Iris pigment epithelial cell (primary cell): ENCODE measurements at places on chromosomes 16 and 17.

GRCh38 chr17:8108972-8109660, 9.2 kb downstream of the ALOXE3 start:
- no peak for DNase-seq

DNA sequence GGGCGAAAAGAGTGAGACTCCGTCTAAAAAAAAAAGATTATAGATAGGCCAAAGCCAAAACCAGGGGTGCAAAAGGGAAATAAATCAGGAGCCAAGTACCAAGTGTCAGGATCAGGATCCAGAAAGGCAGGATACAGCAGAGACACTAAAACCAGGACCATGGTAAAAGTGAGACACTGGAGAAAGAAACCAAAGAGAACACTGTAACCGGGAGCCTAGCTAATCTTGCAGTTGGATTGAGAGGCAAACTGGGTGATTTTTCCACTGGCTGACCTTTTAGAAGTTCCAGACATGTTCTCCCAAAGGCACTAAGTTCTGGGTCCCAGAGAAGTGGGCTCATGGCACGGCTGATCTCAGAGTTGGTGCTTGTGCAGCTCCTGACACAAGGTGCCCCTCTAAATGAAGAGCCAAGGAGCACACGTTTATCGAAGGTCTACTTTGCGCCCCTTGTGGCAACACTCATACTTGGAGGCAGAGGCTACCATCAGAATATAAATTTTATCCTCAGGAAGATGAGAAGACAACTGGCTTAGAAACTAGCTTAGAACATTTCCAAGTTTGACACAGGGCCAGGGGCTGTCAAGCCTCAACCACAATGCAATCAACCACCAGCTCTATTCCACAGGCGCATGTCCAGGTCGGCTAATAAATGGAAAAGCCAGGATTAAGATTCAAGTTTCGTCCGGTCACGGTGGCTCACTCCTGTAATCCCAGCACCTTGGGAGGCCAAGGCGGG, 27.5 kb upstream of the HELZ start:
- DNase-seq, result no peak

DNA sequence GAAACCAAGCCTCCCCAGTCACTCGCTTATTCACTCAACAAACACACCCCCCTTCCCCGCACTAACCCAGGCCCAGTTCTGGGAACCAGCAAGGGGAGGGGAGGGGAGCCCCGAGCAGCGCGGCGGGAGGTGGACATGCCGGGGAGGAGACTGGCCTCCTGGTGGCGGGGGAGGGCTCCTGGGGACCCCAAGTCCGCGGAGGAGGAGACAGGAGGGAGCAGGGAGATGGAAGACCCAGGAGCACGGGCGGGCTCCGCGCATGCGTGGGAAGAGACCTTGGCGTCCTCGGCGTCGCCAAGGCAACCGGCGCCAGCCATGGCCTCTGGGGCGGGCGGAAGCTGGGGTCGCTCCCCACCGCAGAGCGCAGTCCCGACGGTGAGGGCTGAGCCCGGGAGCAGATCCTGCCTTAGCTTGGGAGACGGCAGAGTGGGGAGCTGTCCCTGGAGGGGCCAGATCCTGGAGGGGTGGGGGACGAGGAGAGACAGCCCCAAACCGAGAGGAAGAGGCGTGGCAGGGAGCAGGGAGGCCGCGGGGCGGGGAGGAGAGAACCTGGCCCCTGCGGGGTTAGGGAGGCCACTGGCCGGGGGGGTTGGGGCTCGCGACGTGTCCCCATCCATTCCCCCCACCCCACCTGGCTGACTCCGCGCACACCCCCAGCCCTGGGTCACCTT, at the start of gene PRR29:
PRR29 (plus strand) TSS at position 302 of the 671 bp plus-strand sequence; CDS start at position 316, 14 bp downstream.
- DNase-seq, result peak; percentile 31

- no peak for DNase-seq
These were observed 40.0 kb upstream of the CCR7 start for GRCh38 chr17:40605306-40605705.

- DNase-seq, result no peak
These were observed 5.6 kb downstream of the RCVRN start for GRCh38 chr17:9899280-9900043.

DNA sequence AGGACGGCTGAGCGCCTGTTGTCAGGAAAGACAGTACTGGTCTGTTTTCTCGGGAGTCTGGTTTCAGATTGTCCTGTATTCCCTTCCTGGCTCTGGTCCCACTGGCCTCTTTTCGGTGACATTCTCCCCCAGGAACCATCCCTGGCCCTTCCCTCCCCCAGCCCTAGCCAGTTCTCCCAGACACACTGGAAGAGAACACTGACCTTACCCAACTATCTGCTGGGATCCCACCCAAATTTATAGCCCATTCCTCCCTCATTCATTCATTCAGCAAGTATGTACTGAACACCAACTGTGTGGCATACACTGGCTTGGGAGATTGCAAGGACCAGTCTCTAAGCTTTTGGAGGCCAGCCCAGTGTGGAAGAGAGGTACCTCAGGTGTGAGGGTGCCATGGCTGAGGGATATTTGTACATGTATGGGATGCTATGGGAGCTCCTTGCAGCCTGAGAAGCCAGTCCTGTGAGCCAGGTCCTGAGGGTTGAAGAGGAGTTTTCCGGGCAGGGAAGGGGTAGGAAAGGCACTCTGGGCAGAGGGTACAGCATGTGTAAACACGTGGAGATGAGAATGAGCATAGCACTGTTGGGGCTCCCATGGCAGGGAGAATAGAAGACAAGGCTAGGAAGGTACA, 5.2 kb downstream of the RND2 start:
- DNase-seq, result no peak

- no peak for DNase-seq
These were observed 1.6 kb upstream of the ADGRG3 start for GRCh38 chr16:57666353-57667047.

GRCh38 chr16:23967775-23968174, 132.0 kb downstream of the PRKCB start:
- no peak for DNase-seq

DNA sequence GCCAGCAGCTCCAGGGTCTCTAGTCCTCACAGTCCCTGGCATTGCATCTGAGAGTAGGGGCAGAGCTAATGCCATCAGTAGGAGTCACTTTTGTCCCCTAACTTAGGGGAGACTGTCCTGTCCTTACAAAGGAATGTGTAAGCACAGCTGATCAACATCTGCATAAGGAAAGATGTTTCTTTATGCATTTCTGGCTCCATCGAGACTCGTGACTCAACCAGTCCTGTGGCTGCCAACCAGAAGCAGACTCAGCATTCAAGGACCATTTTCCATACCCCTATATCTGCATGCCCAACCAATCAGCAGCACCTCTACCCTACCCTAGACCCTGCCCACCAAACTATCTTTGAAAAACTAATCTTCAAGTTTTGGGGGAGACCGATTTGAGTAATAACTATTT, 8.2 kb upstream of the MPP2 start:
- no peak for DNase-seq

GRCh38 chr17:29642171-29642611, 19.5 kb upstream of the CORO6 start:
- DNase-seq, result no peak

DNA sequence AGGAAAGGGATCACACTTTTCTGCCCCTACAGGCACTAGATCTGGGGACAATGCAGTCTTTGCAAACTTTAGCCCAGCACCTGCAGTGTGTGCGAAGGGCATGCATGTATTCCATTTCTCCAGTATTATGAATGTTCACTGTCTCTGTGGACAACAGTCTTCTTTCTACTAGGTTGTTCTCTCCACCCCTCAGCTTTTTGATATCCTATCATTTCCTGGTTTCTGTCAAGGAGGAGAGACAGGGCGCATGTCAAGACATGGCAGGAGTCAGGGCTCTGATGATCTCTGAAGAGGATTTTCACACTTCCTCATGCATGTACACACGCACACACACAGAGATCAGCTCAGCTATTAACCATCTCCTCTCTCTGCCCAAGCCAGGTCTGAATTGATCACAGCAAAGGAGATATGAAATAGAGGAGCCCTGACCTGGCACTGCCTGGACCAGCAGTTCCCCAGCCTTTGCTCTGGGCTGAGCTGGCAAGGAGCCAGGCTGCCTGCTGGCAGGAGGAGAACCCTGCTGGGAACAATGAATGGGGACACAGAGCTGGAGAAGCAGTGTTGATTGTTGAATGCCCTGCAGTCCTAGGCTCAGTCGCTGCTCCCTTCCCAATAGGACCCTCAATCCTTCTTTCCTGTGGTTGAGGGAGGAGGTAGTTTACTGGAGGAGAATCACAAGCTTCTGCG, 2.6 kb downstream of the GPR179 start:
- DNase-seq, result no peak

DNA sequence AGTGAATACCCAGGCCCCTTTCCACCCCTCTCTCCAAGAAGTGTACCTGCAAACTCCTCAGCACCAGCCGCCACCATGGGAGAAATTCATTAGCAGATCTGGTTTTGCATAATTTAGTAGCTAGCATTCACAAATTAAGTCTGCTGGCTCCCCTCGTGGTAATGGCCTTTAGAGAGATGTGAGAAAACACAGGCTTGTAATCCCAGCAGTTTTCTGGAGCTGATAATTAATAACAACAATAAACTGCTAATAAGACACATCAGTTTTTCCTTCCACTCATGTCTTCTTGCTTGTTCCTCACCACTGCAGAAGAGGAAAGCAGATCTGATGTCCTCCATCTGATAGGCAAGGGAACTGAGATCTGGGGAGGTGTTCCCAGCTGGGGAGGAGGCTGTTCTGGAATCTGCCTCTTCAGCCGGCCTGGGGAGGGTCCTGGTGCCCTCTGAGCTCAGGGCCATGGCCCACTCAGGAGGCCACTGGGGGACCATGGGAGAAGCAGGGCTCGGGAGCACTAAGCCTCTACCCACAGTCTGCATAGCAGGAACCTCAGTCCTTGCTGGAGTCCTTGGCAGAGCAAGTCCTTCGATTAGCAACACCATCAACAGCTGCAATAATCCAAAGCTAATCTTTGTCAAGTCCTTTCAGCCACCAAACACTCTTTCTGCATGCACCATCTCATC, 74.2 kb upstream of the DNAJA2 start:
- DNase-seq, result no peak

GRCh38 chr16:12538667-12539091, 265.0 kb downstream of the CPPED1 start:
- no peak for DNase-seq

- peak; percentile 81 for DNase-seq
These were observed 27.7 kb upstream of the CLEC18B start for GRCh38 chr16:74448990-74449389.

DNA sequence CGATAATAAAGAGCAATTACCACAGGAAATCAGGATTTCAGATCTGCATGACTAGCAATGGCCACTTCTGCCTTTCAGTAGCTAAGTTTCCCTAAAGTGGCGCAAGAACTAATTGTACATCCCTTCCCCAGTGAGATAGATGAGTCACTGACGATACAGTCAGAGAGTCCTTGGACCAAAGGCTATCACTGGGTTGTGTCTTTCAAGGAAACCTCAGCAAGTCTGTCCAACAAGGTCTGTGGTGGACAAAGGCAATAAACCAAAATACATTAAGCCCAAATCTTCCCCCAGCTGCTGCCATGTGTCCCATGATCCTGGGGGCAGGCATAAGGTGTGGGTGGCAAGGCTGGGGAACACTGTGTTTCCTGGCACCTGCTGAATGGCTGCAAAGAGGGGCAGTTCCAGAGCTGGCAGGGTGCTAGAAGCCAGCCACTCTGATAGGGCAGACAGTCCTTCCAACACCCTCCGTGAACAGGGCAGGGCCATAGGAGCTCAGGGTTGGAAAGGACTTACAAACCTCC, 20.5 kb upstream of the MTMR4 start:
- peak; percentile 86 for DNase-seq

- no peak for DNase-seq
These were observed 36.2 kb downstream of the USP10 start for GRCh38 chr16:84735849-84736586.

GRCh38 chr17:80138856-80139426, 8.0 kb downstream of the EIF4A3 start:
- DNase-seq, result no peak

GRCh38 chr16:1916640-1916990, 1.6 kb downstream of the HS3ST6 start:
- DNase-seq, result no peak

GRCh38 chr17:4947411-4948165, 742 bp downstream of the PFN1 start:
- peak; percentile 53 for DNase-seq

- peak; percentile 90 for DNase-seq
These were observed 487.4 kb upstream of the SOX9 start for GRCh38 chr17:71633391-71633849.

DNA sequence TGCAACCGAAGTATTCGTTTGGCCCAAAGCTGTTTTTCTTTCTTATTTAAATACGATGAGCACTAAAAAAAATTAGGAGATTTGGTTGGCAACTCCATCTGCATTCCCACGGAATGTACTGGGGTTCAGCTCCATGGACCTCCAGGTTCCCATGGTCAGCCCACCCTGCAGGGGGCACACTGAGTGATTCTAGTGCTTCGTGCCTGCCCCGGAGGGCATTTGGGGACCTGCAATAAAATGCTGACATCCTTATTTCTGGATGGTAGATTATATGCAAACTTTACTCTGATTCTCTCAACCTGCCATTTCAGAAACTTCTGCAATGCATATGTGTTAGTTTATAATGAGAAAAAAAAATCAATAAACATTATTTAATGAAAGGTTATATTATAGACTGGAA, 339.4 kb downstream of the XYLT1 start:
- DNase-seq, result no peak

- no peak for DNase-seq
These were observed 12.5 kb downstream of the SREBF1 start for GRCh38 chr17:17824119-17824782.

DNA sequence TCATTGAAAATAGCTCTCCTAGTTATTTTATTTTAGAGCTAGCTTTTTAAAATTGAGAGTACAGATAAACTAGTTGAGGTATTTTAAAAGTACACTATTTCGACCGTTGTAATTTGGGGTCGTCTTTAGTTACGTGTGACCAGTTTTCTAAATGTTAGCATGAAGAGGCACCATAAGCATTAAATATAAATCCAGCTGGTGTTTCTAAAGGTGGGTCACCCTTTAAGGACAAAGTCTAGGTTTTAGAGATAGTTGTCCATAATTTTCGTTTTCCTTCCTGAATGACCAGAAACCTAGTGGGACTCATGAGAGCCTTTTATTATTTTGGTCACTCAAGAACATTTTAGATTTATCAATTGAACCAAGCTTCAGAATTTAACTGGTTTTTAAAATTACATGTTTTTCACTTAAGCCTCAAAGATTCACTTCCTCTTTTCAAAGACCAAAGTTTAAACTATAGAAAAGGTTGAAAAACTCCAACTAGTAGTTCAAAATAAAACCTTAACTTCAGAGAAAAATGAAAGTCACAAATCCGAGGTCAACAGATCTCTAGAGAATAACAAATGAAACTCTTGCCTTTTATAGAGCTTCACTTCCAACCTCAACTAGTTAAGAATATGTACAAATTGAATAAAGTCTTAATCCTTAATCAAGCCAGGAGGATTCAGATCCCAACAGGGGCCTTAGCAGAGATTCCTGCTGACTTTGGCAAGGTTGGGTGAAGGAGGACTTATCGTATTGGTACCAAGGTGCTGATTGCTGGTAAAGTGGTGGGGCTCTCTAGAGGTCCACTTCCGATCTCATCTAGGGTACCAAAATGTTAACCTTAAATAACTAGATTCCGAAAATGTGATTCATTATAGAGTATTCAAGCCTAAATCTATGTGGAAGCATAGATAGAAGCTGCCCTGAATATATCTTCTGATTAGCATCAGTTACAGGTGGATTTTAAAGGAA, 32.5 kb downstream of the PHKB start:
- DNase-seq, result no peak

- DNase-seq, result no peak
These were observed 43.5 kb downstream of the HS3ST2 start for GRCh38 chr16:22857296-22858025.

- no peak for DNase-seq
These were observed 9.5 kb downstream of the STH start for GRCh38 chr17:46008591-46008990.
